ENCODE measurements at places on chromosomes 13 and 19. TPM values are rescaled to one million over a fixed set of nuclear protein-coding genes. Genes with fewer than 3 reads are reported as not detected.

LILRA6 gene
- total RNA-seq: 0.53 TPM

SLC15A1 gene
- total RNA-seq: 5.3 TPM

OR7C1 gene
- total RNA-seq: not detected

DCLK1 gene
- total RNA-seq: 9.1 TPM

NAPSA gene
- total RNA-seq: not detected

VAV1 gene
- total RNA-seq: 0.83 TPM

DKKL1 gene
- total RNA-seq: not detected

WBP4 gene
- total RNA-seq: 12.6 TPM

HPN gene
- not detected for total RNA-seq

RANBP3 gene
- 77.8 TPM for total RNA-seq

KLK8 gene
- total RNA-seq: 191 TPM

DNA sequence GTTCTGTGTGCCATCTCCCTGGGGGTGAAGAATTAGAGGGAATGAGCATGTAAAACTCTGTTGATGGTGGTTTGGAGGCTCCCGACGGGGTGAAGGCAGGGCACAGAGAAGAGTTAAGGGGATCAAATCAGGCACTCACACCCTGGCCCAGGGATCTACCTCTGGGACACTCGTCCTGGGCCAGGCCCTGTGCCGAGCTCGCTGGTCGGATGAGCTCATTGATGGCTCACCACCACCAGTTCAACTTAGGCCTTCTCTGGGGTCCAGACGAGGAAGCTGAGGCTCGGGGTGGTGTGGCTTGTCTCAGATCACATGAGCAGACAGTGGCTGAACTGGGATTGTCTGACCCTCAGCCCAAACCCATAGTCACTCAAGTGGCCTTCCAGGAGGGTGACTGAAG, 1.6 kb downstream of the NACC1 start:
- no peak for DNase-seq

- no peak for DNase-seq
These were observed 38.0 kb downstream of the KCTD4 start for GRCh38 chr13:45162821-45163220.

DNA sequence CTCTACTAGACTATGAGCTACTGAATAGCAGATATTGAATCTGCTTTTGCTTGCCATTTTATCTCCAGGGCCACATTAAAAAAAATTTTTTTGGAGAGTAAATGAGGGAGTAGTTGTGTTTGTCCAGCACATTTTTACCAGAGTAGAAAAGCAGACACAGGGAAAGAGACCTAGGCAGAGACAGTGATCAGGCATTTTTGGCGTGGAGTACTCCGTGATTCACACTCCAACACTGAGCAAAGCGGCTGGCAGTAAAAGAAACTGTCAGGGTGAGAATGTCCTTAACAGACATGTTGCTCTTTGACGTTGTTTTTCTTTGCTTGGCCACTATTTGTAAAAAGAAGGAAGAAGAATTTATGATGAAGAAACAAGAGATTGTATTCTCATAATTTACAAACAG, 304.0 kb downstream of the TDRD3 start:
- DNase-seq: no peak

DNA sequence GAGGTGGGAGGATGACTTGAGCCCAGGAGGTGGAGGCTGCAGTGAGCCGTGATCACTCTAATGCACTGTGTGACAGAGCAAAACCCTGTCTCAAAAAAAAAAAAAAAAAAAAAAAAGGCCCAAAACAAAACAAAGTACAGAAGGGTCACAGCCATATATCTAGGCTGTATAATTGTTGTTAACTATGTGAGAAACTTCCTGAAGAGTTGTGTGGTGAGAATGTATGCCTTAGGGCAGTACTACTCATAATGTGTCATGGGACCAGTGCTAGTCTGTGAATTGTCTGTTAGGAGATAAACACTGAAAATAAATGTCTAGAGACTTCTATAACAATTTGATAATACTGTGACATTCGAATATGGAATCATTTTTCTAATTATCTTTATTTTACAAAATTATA, 43.1 kb downstream of the PAN3 start:
- no peak for DNase-seq

DNA sequence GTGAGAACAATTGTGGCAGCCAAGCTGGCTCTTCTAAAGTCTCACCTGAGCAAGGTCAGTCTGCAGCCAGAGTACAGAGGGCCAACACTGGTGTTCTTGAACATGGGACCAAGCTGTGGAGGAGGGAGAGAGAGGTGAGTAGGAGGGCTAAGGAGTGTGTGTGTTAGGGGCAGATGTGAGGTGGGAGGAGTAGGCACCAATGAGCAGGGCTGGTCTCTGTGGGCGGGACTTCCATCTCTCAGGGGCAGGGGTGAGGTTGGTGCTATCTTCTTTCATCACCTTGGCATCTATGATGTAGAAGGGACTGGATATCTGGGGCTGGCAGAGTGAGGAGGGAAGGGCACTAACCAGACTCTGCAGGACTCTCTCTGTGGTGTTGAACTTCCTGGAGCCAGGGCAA, 72.4 kb downstream of the MBD3L1 start:
- DNase-seq: no peak

DNA sequence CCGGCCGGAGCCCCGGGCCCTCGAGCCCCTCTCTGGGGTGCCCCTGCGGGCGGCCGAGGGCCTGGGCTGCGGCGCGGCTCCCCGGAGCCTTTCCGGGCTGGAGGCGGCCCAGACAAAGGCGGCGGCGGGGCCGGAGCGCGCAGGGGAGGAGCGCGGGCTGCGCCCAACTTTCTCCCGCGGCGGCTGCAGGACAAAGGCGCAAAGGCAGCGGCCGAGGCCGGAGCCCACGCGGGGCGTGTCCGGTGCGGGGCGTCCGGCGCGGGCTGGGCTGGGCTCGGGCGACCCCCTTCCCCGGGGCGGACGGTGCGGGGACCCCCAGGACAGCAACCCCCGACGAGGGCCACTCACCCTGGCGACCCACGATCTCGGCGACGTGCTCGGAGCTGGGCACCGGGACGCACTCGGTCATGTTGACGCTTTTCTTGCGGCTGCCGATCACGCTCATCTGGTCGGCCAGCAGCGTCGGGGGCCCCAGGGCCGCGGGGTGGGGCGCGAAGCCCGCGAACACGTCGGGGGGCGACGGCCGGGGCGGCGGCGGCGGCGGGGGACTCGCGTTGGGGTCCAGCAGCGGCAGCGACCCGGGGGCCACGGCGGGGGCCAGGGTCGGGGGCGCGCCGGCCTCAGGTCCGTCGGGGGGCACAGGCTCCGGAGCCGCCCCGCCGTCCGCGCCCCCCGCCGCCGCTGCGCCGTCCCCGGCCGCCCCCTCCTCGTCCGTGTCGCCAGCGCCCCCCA, 843 bp downstream of the MEX3D start:
- DNase-seq: no peak

GRCh38 chr13:44396701-44397580, 23.3 kb downstream of the SERP2 start:
- no peak for DNase-seq

- no peak for DNase-seq
These were observed 589 bp downstream of the RBM26 start for GRCh38 chr13:79405501-79405830.

- no peak for DNase-seq
These were observed 108.2 kb downstream of the RAP2A start for GRCh38 chr13:97542102-97542685.

- DNase-seq: no peak
These were observed 52.3 kb upstream of the URI1 start for GRCh38 chr19:29889702-29890101.

GRCh38 chr19:40739030-40739839, 11.0 kb downstream of the ACTMAP start:
- no peak for DNase-seq

DNA sequence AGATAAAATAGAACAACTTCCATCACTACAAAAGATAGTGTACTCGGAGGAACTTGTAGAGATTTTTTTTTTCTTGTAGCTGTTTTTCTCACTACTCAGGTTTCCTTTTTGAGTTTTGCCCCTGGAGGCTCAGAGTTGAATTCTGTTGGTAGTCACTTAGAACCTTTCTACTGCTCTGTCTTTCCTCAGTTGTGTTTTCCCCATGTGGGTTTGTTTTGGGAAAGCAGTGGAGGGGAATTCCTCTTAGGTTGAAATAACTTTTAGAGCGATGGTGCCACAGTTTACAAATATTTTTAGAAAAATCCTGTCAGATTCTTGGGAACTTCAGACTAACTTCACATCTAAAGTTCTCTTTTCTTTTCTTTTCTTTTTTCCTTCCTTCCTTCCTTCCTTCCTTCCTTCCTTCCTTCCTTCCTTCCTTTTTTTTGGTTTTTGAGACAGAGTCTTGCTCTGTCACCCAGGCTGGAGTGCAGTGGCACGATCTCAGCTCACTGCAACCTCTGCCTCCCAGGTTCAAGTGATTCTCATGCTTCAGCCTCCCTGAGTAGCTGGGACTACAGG, 65.8 kb downstream of the LRCH1 start:
- no peak for DNase-seq

GRCh38 chr13:80058626-80059025, 282.3 kb downstream of the SPRY2 start:
- no peak for DNase-seq

GRCh38 chr19:1133471-1133929, 29.7 kb downstream of the GPX4 start:
- DNase-seq: peak; percentile 41

DNA sequence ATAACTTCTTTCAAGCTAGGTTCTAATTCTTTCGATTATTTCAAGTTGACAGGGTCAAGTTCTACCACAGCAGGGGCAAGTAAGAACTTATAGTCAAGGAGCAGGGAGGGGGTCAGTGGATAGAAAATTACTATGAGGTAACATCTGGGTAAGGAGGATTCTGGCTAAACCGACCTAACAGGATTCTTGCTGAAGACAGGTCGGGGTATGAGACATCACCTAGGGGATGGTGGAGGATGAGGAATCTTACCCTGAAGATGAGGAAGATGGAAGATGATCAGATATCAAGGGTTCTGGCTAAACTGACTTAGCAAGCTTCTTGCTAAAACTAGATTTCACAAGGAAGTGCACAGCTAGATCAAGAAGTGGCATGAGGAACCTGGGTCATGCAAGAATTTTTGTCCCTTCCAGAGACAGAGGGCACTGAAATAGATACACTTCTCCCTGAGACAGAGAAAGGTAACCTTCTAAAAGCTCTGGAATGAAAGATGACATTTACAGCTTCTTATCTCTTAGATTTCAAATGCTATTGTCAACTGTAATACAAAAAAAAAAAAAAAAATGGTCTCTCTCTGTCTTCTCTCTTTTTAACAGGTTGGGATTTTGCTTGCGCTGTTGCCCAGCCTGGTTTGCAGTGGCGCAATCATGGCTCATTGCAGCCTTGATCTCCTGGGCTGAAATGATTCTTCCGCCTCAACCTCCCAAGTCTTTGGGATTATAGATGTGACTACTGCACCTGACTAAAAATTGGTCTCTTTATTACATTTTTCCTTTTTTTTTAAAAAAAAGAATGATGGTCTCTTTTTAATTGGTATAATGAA, 9.6 kb upstream of the METTL21C start:
- DNase-seq: no peak

DNA sequence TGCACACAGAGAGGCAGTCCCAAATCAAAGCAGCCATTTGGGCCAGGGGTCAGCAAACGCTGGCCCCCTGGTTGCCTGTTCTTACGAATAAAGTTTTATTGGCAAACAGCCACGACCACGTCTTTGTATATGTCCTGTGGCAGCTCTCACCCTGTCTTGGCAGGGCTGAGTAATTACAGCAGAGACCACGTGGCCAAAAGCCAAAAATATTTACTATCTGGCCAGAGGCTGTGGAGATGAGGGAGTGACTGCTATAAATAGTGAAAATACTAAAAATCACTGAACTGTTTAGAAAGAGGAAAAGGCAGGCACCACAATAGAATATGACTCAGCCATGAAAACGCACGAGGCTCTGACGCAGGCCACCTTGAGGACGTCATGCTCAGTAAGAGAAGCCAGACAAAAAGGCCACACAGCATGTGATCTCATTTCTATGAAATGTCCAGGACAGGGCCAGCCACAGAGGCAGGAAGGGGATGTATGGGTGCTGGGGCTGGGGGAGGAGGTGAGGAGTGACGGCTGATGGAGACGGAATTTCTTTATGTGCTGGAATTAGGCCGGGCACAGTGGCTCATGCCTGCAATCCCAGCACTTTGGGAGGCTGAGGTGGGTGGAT, 29.4 kb downstream of the SMIM24 start:
- DNase-seq: no peak

GRCh38 chr19:8174706-8175105, 25.3 kb upstream of the FBN3 start:
- no peak for DNase-seq

GRCh38 chr13:64083396-64083795, 2667.7 kb upstream of the PCDH20 start:
- no peak for DNase-seq

DNA sequence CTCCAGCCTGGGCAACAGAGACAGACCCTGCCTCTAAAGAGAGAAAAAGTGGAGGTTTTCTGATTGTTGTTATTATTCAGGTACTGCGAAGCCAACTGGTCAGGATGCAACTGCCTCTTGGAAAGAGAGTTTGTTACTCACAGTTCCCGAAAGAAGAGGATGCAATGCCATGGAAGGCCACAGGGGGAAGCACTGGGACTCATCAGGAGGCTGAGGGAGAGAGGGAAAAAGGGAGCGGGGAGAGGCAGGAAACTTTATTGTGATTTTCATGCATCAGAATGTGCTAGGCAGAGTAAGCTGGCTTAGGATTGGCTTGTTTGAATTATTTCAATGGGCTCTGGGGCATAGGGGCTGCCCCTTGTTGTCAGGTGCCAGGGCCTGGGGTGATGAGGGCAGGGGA, 27.6 kb downstream of the MYO9B start:
- DNase-seq: no peak

DNA sequence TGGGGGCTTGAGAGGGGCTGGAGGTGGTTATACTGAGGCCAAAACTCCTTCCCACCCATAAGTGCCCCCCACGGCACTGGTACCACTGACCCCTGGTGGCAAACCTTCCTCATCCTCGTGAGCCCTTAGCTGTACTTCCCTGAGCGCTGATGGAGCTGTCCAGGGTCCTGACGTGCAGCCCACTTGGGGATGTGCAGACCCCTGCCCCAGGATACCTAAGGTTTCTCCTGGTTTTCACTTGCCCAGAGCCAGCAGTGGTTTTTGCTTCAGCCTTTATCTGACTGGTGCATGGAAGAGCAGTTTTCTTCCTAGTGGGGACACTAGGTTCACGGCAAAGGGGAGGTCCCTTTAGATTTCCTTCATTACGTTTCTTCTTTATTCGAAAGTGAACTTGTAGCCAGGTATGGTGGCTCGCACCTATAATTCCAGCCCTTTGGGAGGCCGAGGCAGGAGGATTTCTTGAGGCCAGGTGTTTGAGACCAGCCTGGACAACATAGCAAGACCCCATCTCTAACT, 28.7 kb upstream of the KCTD15 start:
- no peak for DNase-seq

Data from esophagus squamous epithelium (tissue), 5 donors.